ENCODE measurements at places on chromosomes 5 and 9.

DNA sequence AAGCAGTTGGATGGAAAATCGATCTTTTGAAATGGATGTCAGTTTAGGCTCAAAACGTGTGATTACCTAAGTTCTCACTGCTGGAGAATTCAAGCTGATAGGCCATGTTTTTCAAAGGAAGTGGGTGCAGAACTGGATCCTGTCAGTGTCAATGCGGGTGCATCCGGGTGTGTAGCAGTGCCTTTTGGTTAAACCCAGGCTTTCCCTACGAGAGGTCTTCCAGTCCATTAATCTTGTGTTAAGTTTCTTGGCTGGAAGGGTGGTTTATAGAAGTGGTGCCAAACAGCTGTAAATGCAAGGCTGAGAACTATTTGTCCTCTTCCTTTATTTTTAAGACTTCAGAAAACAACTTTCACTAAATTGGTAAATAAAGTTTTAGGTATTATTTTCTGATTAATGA lies 71.9 kb downstream of the DAPK1 start:
- peak; percentile 37 for DNase-seq

DNA sequence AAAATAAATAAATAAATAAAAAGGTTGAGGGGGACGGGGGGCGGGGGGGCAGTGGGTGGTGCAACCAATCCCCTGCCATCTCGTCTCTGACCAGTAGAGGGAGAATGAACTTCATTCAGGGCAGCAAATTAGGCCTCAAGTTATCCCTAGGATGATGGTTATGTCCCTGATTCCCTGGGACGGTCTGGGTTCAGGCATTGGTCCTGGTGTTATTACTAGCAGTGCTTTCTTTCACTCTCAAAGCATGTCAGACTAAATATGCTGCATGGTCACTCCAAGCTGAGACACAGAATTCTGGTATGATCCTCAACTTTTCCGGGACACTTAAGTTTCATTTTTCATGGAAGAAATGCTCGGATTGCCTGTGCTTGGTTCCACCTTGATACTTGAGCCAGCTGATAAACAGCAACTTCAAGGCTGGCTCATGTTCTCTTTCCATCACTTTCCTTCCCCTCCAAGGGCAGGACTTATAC lies 59.4 kb downstream of the DAP start:
- DNase-seq: no peak

- DNase-seq: peak; percentile 24
Observed at GRCh38 chr5:136525597-136525996, 160.3 kb upstream of the TRPC7 start.

- peak; percentile 19 for DNase-seq
Observed at GRCh38 chr5:154092356-154093141, 53.8 kb downstream of the MFAP3 start.

GRCh38 chr5:158594595-158595242 lies 505.0 kb downstream of the EBF1 start:
- no peak for DNase-seq

DNA sequence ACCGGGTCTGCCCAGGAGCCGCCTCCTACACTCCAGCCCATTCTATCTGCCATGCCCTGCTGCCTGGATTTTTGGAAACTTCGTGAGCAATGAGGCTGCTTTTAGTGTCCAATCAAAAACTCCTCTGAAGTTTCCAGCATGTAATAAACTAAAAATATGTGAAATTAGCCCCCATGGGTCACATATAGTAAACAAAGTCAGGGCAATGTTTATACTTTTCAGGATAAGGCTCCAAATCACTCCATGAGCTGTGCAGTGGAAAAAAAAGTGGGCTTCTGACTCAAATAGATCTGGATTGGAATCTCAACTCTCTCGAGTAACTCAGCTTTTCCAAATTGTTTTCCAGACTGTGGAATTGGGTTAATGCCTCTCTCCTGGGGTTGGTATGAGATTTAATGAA lies 68.2 kb downstream of the PIK3R1 start:
- no peak for DNase-seq

DNA sequence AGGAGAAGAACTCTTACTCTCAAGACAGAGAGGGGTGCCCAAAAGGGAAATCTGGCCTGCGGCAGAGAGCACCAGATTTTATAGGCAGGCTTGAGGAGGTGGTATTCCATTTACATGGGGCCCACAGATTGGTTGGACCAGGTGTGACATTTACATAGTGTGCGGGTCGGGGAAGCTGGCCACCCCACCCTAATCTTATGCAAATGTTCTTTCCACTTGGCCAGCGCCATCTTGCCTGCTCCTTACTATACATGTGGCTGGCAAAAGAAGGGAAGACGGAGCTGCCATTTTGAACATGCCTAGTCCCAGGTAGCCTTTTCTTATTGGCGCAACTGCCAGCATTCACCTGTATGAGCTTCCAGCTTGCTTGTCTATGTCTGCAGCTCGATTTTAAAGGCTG lies 34.8 kb downstream of the PLEKHG4B start:
- peak; percentile 17 for DNase-seq

DNA sequence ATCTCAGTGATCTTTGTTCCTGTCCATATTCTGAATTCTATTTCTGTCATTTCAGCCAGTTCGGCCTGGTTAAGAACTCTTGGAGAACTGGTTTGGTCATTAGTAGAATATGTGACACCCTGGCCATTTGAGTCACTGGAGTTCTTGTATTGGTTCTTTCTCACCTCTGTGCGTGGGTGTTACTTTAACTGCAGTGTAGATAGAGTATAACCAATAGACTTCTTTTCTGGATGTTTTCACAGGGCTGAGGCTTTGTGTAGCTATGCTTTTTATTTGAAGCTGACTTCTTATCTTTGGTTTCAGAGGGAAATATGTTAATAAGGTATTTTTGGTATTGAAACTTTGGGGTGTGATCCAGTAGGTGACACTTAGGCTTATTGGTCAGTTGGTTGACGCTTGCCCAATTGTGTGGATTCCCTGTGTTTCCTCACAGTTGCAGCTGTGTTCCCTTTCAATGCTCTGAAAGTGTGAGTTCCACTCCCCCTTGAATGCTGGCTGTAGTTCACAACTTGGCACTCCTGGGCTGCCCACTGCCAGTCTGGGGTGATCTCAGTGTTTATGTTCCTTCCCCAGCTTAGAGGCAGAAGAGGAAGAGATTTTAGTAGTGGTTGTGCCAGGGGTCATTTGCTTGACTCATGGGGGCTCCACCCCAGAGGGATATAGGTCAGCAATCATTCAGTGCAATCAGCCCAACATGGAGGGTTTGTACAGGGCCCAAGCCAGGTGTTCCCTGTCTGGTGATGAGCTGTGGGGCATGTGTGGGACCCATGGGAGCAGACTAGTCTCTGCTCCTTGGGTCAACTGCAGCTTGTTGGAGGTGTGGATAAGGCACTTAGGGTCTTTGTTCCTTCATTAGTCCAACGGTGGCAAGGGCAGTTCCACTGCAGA lies 34.9 kb upstream of the TEK start:
- no peak for DNase-seq

DNA sequence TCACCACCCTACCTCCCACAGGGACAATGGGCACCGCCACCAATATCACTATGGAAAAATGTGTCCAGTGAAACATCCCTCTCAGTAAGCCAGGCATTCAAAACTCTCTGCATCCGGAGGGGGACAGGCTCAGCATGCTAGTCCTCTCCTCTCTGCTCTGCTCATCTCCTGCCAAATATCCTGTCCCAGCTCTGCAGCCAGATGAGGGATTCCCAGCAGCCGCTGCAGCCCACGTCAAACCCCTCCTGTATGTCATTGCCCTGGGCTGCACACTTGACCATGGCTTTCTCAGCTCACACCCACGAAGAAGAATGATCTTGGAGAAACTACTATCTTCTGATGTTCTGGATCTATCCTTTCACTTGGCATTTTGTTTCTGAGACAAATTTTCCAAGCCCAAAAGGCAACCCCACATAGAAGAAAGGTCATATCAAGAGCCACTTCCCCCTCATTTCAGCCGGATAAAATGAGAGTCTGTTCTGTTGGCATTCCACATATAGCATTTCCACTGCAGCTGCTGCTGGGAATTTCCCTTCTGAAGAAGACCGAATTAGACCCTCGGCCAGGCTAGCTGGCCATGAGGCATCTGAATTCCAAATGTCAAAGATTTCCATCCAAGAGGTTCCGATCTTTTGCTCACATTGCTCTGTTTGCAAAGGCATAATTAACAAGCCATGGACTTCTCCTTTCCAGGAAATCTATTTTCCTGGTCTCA lies 338.0 kb downstream of the ACTL7B start:
- DNase-seq: no peak

DNA sequence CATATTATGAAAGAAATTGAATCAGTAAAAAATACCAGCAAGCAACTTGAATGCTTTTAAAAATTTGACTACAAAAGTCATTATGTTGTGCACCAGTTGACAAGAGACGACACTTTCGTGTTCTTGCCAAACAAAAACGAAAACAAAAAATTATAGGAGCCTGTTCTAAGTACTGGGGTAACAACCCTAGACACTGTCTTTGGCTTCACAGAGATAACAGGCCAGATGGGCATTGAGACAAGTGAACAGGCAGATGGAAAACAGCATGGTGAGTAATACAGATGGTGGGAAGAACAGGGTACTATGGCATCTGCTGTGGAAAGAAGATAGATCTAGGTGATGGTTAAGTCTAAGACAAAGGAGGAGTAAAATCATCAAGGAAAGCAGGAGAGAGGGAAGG lies 99.0 kb downstream of the CDH12 start:
- no peak for DNase-seq

DNA sequence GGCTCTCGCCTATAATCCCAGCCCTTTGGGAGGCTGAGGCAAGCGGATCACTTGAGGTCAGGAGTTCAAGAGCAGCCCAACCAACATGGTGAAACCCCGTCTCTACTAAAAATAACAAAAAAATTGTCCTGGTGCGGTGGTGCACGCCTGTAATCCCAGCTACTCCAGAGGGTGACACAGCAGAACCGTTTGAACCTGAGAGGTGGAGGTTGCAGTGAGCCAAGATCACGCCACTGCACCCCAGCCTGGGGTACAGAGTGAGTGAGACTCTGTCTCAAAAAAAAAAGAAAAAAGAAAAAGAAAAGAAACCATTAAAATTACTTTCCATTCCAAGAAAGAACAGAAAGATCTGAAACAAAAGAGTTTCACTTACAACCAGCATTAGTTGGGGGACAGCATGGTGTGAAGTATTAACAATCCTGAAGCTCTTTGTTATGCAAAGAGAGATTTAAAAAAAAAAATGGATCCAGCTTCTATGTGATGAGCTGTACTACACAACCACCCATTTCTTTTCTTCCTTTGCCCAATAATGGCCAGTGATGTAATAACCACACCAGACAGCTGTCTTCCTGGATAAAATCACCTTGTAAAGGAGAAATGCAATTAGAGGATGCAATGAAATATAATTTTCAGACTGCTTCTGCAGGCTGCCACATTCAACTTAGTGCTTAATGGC lies 76.9 kb downstream of the MED27 start:
- no peak for DNase-seq

- DNase-seq: no peak
Observed at GRCh38 chr9:86141843-86142242, 42.5 kb upstream of the GOLM1 start.

GRCh38 chr9:96108691-96109380 lies 193.1 kb downstream of the HSD17B3 start:
- no peak for DNase-seq

GRCh38 chr5:33793836-33794549 lies 97.8 kb downstream of the ADAMTS12 start:
- no peak for DNase-seq

DNA sequence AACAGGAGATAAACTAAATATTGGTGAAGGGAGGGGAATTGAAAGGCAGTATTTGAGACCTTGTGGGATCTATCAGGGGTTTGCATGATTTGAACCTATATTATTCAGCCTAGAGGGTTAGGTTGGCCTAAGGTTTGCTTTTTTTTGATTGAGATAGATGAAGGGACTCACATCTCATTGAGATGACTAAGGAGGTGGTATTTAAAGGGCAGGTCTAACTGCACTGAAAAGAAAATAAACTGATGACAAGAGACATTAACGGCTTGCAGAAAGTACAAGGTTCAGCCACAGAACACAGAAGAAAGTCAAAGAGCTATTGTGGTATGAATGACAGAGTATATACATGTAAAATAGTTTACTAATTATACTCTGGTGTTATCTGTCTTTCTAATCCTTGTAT lies 412.7 kb downstream of the CDH10 start:
- DNase-seq: no peak

- no peak for DNase-seq
Observed at GRCh38 chr9:97993000-97993399, 9.9 kb downstream of the ANP32B start.

DNA sequence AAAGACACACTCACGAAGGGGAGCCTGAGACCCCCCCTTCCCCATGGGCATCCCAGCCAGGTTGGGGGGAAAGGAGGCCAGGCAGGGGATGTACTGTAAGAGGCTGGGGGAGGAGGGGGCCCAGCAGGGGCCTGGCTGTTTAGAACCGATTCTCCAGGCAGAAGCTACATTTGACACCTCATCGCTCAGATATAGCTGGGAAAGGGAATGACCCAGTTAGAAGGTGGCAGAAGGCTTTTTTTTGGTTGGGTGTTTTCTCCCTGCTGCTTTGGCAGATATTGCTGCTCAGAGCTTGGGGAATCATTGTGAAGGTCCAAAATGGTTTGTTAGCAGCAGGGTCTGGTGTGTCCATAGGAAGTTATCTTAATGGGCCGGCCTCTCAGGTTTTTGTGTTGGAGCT lies 6.0 kb downstream of the CDX1 start:
- DNase-seq: no peak

GRCh38 chr5:34012791-34013190 lies 4.9 kb upstream of the AMACR start:
- no peak for DNase-seq

DNA sequence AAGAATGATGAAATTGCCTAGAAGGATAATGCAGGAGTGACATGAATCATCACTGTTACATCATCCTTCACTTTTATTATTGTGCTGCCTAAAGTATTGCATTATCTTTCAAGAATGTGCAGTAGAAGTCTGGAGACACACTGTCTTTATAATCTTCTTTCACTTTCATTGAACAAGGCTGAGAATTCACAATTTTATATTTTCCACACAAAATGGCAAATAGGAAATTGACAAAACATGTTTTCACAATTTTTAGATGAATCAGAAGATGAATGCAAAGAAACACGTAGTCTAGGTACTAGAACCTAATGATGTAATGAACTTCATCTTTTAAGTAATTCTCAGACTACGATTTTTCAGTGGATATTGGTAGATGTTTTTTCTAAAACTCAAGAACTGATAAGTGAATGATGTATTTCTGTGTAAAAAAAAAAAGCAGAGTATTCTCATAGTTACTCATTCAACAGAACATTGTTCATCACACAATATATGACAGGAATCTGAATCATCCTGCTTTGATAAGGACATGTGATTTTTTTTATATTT lies 131.5 kb upstream of the GRHPR start:
- DNase-seq: no peak

DNA sequence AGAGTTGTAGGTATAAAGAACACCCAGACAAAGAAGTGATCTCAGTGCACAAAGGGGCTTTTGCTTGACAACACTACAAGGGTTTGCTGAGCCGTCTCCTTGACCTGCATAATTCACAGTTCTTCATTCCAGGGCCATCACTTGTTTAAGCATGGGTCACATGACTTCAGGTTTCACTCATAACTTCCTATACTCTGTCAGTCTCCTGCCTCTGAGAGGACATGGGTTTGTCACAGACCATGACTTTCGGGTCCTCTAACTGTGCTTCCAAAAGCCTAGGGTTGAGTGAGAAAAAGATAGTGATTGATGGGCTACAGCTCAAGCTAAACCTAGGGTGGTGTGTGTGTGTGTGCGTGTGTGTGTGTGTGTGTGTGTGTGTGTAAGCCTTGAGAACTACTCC lies 166.4 kb downstream of the CDH6 start:
- no peak for DNase-seq

Data from ELF-1 (cell line).